ENCODE measurements at places on chromosomes 1 and 21.
A peak's percentile ranks its signal among the peaks of the same experiment; 100 is the strongest.

DNA sequence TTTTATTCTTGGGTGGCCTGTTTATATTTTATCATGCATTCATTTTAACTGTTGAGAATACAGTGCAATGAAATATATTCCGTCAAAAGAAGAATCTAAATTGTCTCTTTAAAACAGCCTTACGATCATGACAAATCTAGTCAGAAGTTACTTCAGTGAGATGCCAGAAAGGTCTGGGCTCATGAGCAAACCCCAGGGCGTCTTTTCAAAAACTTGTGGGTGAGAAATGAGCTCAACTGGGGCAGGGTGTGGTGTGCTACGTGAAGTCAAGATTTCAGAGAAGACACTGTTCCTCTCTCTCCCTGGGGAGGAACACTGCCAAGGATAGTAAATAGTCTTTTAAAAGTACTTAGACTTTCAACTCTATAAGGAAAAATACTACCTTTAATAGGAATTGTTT, 13.4 kb upstream of the UAP1 start:
- no peak for DNase-seq

DNA sequence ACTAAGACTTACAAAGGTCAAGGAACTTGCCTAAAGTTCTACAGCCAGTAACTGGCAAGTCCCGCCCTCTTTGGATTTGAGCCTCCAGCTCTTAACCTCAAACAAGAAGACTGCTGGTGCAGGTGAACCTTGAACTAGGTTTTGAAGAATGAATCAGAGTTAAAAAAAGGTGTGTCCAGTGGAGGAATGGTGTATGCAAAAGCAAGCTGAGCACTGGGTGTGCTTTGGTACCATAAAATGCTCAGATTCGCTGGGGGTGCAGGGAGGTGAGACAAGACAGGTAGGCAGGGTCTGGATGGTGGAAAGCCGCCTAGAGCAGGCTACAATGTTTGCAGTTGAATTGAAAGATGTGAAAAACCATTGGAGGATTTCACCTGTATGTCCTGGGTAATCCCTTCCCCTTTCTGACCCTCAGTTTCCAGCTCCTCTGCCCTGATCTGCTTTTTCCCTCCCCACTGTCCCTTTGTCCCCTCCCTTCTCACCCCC, 39.8 kb downstream of the FOXD2 start:
- no peak for DNase-seq

GRCh38 chr1:106722466-106722865, 334.0 kb upstream of the PRMT6 start:
- DNase-seq = no peak

- DNase-seq = no peak
These were observed 65.8 kb upstream of the BCL10 start for GRCh38 chr1:85342207-85342606.

DNA sequence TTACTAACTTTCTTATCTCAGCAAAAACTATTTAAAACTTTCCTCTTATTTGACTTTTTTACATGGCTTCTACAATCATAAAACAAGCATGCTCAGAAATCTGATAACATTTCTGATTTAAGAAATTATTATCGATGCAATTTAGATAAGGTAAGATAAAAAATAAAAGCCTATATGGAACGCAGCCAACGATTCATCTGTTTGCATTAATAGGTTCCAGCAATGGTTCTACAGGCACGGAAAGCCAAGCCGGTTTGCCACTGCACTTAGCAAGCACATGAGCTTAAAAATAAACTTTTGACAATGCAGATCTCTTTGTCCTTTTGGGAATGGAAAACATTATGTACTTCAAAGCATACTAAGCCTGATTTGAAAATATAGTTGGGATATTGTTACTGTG, 77.5 kb upstream of the KCNK2 start:
- DNase-seq = no peak

DNA sequence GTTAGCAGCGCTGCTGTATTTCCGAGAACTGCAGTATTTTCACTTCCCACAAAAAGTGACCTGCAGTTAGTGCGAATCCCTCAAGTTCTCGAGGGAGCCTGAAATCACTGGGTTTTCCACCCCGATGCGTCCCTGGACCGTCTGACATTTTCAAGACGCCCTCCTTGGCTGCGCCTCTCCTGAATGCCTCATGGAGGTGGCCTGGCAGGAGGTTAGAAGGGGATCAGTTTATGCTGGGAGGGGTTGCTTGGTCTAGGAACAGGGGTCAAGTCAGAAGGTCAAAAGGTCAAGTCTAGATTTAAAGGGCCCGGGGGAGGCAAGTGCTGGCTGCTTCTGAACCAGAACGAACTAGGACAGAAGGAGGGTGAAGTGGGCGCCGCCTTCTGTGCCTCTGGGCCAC, 176.8 kb downstream of the PRDM16 start:
- DNase-seq = no peak

DNA sequence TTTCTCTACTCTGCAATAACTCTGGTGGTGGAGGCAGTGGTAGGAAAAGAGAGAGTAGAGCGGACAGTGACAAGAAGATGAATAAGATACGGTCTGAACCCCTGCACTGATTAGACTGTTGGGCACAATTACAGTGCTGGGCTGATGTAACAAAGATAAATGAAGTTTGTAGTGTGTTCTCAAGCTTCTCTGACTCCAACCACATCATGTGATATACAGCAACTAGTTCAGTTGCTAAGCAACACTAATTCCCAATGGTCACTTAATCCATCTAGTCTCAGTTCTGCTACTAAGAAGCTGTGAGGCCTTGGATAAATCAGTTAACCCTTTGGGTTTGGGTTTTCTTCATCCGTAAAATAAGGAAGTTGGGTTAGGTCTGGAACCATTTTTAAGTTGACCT, 17.3 kb downstream of the DDR2 start:
- peak; percentile 92 for DNase-seq

- no peak for DNase-seq
These were observed 44.1 kb downstream of the ZNF678 start for GRCh38 chr1:227607336-227607898.

GRCh38 chr1:9078015-9078751, 8.7 kb upstream of the SLC2A5 start:
- no peak for DNase-seq

GRCh38 chr1:203512517-203512847, 18.5 kb downstream of the OPTC start:
- DNase-seq = no peak

DNA sequence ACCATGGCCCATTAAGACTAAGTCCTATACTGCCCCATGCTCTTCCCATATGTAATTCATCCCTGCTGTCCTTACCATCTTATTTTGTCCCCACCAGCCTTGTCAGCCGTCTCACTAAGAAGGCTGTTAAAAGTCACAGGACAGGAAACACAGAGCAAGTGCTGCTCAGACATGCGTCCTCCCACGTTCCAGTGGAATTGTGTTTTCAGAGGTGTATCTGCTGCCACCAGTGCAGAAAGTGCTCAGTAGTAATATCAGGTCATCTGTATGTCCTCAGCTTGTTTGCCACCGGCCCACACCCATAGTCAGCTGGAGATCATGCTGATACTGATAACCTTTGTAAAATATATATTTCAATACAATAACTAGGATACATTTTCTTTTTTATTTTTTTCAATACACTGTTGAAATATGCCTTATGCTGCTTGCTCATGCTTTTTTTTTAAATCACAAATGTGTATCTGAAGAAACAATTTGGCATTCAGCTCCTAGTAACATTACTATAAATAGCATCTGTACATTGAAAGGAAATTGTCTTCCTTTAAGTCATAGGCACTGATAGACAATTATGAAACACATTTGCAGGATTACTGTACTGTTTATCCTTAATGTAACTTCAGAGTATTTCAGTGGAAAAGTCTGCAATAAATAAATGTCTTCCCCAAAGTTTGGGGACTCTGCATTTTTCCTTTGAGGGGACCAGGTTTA, 156.9 kb downstream of the EDEM3 start:
- DNase-seq = no peak

DNA sequence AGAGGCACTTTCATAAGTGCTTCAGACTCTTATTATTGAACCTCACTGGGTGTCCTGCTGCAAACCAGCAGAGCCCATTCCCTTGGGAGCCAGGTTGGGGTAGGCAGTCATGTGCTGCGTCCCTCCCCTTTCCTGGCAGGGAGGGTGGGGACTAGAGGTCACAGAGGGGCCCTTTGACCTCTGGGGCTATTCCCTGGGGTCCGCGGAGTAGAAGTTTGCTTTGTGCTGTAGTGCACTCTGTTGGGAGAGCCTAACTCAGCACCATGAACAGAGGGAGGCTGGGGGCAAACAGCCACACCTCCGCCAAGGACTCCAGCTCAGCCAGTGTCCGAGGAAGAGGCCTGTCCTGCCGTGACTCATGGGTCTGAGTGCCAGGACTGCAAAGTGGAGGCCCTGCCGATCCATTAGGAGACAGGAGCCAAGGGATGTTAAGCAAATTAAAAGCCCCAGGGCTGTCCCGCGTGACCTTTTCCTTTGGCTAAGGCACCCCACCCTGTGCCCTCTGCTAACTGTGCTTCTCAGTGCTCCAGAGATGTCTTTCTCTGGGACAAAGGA, 3.0 kb upstream of the IGSF21 start:
- DNase-seq = no peak

GRCh38 chr1:25112400-25112799, 119.9 kb downstream of the SYF2 start:
- no peak for DNase-seq

DNA sequence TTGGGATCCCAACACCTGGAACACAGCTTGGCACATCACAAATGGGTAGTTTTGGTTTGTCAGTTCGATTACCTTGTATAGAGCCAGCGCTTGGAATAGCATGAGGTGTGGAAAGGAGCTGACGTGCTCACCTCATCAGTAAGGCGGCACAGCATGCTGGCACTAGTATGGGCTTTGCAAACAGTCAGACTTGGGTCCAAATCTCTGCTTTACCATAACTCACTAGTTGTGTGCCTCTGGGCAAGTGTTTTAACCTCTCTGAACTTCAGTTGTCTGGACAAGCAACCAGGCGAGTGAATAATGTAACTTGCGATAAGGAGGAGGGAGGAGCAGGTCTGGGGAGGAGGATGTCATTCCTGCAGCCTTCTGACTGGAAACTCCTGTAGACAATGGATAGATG, 26.3 kb upstream of the NEK2 start:
- no peak for DNase-seq

GRCh38 chr21:20272791-20273362, 725.3 kb upstream of the NCAM2 start:
- DNase-seq = no peak

DNA sequence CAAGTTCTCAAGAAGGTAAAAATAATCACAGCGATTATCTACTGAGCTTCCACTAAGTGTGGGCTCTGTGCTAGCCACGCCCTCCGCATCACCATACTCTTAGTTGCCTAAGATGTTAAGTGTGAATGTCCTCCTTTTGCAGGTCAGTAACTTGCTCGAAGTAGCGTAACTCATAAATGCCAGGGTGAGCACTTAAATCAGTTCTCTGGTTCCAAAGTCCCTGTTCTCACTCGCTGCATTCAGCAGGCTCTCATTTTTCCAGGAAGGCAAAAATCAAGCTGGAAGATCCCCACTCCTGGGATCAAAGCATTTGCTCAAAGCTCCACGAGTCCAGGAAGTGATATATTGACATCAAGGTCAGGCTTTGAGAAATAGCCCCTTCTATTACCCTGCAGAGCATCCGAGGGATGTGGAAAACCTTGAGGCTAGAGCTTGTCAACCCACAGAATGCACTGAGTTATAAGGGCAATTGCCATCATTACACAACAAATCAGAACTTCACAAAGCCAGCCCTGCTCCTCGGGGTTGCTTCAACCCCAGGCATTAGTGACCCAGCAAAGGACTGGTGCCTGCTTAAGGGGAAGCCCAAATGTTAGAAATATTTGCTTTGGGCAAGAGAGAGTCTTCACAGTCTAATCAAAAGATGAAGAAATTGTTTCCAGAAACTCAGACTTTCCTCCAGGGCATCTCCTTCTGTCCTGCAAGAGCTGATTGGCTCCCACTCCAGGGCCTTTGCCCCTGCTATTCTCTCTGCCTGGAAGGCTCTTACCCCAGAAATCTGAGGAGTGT, 19.5 kb downstream of the SLC30A1 start:
- DNase-seq = no peak

Data from NCI-H82 (cell line).